8988T (cell line): ENCODE measurements at places on chromosomes 11 and 22.

DNA sequence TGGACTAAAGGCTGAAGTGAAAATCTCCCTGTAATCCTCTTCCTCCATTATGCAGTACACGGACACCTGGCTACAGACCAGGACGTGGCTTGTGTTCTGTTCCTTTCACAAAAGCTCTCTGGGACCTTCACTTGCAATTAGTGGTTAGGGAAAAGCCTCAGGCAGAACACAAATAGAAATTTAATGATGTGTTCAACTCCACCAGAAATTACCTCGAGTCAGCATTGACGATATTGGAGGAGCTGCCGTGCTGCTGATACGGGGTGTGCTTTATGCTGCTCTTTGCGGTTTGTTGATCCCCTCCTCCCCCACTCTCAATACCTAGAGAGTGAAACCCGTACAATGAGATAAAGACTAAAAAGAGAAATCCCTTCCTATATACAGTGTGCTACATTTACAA is 48.9 kb downstream of the POLD3 start:
- no peak for DNase-seq

- DNase-seq: no peak
Measured at GRCh38 chr11:84648471-84648870, 978.7 kb downstream of the DLG2 start.

DNA sequence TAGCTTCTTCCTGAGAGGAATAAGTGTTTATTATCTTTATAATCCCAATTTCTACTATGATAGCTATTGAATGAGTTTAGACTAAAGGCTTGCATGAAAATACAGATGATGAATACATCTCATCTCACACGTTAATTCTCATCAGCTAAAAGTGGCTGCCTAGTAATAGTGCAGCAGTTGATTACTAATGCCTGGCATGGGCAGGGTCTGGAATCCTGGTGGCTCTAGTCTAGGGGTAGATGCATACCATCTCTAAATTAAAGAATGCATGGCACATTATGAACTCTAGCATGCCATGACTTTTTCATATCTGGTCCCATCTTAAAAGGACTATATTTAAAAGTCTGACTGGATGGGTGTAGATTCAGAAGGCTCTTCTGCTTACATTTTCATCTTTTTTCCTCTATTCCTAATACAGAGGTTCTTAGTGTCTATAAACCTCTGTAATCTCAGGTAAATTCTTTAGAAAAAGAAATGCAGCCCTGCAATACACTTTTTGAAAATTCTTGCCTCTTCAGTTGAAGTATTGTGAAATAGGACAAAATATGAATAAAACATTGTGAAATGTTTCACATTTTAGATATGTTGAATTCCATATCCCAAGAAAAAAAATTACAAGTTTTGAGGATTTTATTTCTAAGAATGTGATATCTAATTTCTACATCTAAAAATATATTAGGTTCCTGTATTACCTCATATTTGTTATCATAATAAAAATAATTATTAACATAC is 187.6 kb downstream of the C11orf87 start:
- DNase-seq: no peak

DNA sequence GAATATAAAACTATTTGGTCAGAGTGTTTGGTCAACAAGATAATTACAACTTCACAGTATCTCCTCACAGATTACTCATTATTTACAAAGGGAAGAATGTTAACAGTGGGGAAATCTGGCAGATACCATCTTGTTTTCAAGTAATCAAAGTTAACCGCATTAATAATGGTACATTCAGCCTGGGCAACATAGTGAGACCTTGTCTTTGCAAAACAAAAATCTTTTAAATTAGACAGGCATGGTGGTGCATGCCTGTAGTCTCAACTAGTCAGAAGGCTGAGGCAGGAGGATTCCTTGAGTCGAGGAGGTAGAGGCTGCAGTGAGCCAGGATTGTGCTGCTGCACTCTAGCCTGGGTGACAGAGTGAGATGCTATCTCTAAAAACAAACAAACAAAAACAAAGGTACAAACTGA is 78.5 kb downstream of the ACER3 start:
- no peak for DNase-seq

- DNase-seq: no peak
Measured at GRCh38 chr11:120605469-120605868, 93.9 kb downstream of the GRIK4 start.

- no peak for DNase-seq
Measured at GRCh38 chr22:45537734-45538181, 35.1 kb downstream of the FBLN1 start.

DNA sequence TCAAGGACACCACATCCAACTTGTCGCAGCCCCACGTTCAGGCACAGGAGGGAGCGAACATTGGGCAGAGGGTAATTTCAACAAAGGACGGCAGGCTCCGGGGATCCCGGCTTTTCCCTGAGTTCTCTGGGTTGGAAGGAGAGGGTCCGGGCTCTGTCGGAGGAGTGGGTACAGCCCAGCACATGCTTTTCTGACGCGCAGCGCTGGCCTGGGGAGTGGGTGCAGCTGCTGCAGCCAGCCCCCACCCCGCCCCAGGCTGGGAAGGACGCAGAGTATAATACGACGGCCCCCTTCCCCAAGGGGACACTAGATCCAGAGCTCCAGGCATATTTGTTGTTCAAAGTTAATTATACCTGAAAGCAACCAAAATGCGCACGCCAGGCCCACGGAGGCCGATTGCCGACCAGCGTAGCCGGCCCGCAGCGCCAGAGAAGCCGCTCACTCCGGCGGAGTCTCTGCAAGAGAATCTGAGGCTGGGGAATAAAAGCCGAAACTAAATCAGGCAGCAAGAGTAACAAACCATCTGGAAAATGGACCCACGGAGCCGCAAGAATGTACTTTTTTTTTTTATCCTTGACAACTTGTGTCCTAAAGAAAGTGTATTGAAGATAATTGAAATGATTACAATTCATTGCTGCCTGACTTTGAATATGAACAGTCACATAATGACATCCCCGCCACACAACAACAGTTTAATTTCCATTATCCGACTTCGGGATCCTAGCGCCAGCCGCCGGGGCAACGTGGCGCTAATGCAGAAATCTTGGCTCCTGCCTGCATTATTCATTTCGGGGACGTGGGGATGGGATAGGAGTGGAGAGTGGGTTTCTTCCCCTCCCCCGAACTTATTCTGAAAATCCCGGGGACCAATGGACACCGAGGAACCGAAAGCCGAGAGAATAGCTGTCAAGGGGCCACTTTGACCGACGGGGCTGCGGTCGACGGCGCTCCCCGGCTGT is 14.0 kb upstream of the PAX6 start:
- DNase-seq: peak; percentile 28

- no peak for DNase-seq
Measured at GRCh38 chr11:57144531-57145320, 37.0 kb upstream of the LRRC55 start.

DNA sequence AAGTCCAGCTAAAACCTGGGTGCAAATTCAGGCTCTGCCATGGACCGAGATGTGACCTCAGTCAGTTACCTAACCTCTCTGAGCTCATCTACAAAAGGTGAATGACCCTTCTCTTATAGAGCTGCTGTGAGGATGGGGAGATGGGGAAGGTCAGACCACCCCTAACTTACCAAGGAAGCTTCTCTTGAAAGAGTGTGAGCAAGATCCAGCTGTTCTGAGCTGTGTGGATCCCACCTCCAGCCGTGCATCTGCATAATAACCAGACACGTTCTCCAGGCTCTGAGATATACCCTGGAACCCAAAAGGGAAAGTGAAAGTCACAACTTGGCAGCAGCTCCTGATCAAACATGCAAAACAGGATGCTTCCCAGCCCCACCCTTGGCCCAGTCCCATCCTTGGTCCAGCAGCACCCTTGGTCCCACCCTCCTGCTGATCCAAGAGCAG is at the start of gene APOL3:
Gene APOL3 (minus strand): TSS at position 257 of the 444 bp plus-strand sequence. CDS start 11,700 bp downstream, outside the sequence.
- DNase-seq: no peak
